ENCODE measurements at places on chromosomes 16 and 17.

DNA sequence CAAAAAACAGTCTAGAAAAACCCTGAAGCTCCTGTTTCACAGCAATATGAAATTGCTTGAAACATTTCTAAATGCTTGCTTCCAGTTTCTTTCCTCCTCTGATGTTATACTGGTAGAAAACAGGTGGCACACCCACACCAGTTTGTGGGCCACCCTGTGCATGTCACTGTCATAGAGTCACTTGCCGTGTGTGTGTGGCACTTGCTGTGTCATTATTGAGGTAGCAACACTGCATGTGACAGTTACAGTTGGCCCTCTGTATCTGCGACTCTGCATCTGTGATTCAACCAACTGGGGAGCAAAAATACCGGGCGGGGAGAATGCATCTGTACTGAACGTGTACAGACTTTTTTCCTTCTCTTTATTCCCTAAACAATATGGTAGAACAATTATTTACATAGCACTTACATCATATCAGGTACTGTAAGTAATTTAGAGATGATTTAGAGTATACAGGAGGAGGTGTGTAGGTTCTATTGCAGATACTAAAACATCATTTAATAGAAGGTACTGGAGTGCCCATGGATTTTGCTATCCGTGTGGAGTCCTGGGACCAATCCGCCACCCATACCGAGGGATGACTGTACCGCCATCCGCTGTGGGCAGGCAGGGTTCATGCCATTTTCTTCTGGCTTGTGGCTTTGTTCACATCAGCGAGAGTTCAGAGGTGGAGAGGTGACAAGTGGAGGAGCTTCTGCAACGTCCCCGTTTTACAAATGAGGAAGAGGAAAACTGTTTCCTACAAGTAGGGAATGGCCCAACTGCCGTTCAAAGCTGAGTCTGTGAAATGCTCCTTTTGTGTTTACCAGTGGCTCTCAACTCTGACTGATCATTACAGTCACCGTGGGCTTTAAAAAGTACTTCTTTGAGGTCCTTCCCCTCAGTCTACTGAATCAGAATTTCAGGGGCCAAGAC is 373.7 kb downstream of the SNX29 start:
- DNase-seq: no peak

GRCh38 chr16:87423429-87423828 is 31.3 kb downstream of the MAP1LC3B start:
- DNase-seq: no peak

DNA sequence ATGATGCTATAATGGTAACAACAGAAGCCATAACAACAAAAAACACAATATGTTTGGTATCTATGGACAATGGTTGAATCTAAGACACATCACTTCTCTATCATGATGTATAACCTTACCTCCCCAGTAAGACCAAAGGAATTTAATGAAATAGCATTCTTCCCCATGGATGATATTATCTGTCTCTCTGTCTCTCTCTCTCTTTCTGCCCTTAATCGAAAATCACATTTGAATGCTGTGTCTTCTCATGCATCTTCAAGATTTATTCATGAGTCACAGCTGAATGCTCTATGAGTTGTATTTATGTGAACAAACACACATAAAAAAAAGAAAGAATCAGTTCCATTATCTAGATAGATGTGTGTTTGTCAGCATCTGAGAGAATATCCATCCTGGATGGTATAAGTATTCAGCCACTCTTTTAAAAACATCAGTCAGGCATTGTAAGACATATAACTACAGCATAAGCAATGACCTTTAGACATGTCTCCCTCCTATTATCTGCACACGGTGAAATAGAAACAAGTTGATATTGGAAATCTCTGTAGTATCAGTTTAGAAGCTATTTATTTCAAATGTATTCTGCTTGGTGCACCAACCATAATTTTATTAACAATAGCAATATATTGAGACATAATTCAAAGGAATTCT is 433.3 kb downstream of the TOX3 start:
- no peak for DNase-seq

DNA sequence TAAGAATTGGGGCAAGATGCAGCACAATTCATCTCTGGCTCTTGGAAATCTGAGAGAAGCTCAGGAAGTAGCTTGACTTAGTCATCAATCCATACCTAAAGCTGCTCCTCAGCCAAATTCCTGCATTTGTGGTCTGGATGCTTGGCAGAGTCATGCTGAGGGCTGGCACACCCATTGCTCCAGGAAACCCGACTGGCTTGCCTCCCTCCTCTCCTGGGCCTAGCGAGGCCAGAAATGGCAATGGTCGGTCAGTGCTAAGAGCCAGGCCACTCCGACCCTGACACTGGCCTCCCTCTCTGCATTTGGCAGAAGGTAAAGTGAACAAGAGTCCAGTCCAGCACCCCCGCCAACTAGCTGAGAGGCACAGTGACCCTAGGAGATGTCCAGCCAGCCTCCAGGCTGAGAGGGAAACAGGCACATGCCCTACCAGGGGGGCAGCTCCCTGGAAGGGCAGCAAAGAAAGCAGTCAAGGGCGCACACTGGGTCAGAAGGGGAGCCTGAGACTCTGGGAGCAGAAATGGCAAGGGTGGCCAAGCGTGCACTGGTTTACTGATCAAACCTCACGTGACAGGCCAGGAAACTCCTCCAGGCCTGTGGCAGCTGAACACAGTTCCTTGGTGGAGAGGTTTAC is 10.0 kb downstream of the POLDIP2 start:
- no peak for DNase-seq

GRCh38 chr16:88511906-88512305 is 58.3 kb upstream of the ZC3H18 start:
- DNase-seq: no peak

DNA sequence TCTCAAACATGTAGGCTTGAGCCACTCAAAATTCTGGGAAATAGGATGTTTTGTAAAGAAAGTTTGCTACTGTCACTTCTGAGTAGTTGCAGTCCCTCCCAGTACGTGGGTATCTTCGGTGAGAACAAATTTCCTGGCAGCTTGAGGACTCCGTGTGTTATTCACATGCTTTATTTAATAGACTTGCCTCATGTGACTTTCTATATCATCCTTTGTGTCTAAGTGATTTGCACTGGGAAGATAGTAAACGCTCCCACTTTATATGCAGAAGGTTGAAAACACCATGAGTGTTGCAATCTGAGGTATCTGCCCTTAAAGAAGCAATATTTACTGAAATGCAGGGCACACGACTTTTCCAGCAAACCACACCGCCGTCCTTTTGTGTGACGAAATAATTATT is 643.7 kb downstream of the MAF start:
- DNase-seq: no peak

GRCh38 chr16:60414613-60415012 is 1621.6 kb downstream of the CDH8 start:
- DNase-seq: peak; percentile 27

GRCh38 chr16:25256695-25257469 is 763 bp downstream of the ZKSCAN2 start:
- no peak for DNase-seq

DNA sequence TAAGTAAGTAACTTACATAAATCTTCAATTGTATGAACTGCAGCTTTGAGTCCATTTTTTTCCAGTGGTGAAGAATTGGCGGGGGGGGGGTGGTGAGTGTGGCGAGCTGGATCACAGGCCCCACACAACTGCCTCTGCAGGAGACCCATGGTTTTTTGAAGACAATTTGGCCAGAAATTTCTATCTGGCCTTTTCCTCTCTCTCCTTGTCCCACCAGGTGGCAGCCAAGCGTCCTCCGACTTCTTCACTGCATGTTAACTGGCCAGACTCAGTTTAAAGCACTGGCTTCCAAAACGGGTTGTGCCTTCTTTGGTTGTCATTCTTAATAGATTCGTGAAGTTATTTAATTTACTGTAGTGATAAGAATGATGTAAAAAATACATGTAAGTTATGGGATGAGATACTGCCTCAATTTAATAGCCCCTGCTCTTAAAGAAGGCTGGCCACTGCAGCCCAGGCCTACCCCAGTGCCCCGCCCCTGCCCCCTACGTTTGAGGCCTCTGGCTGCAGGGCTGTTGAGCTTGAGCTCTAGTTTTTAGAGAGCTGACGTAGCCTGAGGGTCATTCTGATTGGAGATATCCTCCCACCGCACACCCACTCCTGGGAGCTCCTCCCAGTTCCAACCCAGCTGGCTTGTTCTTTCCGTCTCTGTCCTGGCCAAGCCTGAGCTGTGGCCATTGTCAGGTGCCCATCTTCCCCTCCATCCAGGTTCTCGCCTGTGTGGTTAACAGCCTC is 36.4 kb downstream of the AKAP1 start:
- DNase-seq: peak; percentile 51

Measured in neuronal stem cell (in vitro differentiated cells).